ENCODE measurements at places on chromosomes 2 and 18.

DNA sequence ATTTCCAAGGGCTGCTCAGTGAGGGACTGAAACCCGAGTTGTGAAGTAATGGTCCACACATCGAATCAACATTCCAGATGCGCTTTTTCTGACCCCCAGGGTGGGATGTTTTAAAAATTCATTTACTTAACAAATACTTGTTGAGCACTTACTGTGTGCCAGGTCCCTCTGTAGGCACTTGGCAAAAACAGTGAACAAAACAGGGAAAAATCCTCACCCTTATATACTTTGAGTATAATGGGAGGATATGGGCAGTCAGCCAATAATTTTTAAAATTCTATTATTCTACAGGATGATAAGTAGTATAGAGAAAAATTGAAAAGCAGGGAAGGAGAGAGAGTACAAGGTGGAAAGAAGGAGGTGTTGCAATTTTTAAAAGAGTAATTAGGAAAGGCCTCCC lies 31.3 kb upstream of the AFTPH start:
- DNase-seq = no peak

GRCh38 chr2:205714058-205714776 lies 31.9 kb downstream of the NRP2 start:
- no peak for DNase-seq

GRCh38 chr2:241509155-241509784 lies 886 bp upstream of the STK25 start:
- DNase-seq = no peak

GRCh38 chr2:200471928-200472645 lies 37.8 kb downstream of the KCTD18 start:
- DNase-seq = no peak

GRCh38 chr2:83972128-83972527 lies 487.0 kb downstream of the SUCLG1 start:
- no peak for DNase-seq

GRCh38 chr2:118981632-118982031 lies 39.6 kb downstream of the MARCO start:
- no peak for DNase-seq

- DNase-seq = no peak
These were observed 141.9 kb downstream of the HAUS1 start for GRCh38 chr18:46246101-46246500.

GRCh38 chr2:241797441-241798080 lies 11.4 kb upstream of the NEU4 start:
- no peak for DNase-seq

GRCh38 chr2:201837824-201838431 lies 31.6 kb downstream of the CDK15 start:
- DNase-seq = no peak

DNA sequence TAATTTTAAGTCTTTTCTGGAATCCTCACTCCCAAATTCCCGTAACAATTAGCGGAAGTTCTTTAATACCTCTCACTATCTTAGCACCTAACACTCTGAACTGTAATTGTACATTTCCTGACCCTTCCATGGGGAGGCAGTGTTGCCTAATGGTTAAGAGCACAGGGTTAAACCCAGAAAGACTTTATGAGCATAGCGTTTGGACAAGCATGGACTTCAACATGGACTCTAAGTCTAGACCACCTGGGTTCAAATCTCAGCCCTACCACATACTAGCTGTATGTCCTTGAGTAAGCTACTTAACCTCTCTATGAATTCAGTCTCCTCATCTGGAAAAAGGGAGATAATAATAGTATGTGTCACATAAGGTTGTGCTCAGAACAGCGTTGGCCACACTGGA lies 13.0 kb downstream of the ANTXR1 start:
- no peak for DNase-seq

DNA sequence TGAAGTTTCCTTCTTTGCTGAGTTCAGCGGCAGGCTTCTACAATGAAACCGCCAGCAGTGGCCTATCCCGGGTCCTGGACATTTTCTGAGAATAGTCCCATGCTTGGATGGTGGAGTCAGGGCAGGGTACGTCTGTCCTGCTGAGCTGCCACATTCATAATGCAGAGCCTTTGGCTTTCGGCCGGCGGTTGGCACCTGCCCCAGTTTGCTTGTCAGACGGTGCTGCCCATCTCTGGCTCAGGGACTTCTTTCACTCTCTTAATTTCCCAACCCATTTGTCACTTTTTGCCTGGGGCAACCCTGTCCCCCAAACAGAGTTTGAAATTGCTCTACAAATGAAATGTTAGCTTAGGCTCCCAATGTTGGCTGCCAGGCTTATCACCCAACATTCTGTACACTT lies 57.2 kb downstream of the SOX11 start:
- DNase-seq = no peak

- DNase-seq = no peak
These were observed 16.0 kb upstream of the E2F6 start for GRCh38 chr2:11481789-11482472.

DNA sequence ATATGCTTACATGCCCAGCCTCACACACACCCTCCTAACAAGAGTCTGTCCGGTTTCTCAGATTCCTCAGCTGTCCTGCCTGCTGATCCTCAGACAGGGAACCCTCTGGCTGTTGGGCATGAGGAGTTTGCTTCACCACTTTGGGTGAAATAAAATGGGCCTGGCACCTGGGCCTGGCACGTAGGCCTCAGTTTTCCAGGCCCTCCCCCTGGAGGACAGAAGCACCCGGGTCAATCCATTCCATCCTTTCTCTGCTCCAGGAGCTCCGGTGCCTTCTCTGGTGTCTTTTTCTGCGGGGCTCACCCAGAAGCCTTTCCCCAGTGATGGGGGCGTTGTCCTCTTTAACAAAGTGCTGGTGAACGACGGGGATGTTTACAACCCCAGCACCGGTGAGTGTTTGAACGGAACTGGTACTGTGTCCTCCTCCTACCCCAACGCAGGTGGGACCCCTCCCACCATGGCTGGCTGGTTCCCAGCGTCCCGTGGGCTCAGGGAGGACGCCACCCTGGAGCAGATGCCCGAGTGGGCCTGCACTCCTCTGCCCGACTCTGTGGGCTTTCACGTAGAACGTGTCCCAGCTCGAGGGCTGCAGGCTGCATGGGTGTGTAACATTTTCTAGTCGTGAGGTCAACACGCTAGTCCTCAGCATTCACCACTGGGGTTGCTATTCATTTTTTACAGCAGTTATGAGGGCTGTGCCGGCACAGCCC lies 62.8 kb downstream of the EMILIN2 start:
- no peak for DNase-seq

DNA sequence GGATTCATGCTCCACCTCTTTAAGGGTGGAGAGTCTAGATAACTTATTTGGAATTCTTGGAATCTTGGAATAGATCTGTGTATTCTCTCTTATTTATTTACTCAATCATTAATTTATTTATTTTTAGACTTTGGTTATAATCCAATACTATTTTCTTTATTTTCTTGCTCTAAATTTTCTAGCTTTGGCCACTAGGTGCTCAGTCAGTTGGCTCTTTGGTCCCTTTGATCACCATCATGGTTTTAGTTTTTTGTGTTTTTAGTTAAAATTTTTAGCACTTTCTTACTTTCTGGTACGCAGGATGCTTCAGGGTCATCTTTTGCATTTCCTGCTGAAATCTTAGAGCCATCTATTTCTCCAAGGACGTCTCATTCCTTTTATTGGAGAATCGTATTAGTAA lies 5.2 kb upstream of the PLEK start:
- DNase-seq = no peak

DNA sequence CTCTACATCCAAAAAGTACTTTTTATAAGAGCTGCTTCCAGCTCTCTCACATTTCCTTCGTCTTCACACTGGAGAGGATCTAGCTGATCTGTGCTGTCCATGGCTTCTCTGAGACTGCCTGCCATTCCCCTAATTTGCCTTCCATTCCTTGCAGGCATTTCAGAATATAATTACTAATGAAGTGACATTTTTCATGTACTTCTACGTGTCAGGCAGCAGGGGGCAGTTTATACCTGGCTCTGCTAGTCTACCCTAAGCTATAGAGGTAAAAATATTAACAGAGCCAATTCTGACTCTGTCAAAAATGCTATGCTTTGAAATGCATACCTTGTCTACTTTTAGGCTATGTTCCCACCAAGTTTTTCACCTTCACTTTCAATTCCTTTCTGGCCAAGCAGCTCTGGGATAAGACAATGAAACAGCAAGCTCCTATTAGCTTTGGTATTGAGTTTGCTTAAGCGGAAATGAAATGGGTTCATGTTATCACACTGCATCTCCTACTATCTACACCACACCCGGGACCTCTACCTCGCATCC lies 81.9 kb downstream of the MEP1B start:
- peak; percentile 13 for DNase-seq

- DNase-seq = no peak
These were observed 19.1 kb downstream of the MTCL1 start for GRCh38 chr18:8724452-8724851.

GRCh38 chr18:9619990-9620389 lies 5.6 kb upstream of the PPP4R1 start:
- no peak for DNase-seq

DNA sequence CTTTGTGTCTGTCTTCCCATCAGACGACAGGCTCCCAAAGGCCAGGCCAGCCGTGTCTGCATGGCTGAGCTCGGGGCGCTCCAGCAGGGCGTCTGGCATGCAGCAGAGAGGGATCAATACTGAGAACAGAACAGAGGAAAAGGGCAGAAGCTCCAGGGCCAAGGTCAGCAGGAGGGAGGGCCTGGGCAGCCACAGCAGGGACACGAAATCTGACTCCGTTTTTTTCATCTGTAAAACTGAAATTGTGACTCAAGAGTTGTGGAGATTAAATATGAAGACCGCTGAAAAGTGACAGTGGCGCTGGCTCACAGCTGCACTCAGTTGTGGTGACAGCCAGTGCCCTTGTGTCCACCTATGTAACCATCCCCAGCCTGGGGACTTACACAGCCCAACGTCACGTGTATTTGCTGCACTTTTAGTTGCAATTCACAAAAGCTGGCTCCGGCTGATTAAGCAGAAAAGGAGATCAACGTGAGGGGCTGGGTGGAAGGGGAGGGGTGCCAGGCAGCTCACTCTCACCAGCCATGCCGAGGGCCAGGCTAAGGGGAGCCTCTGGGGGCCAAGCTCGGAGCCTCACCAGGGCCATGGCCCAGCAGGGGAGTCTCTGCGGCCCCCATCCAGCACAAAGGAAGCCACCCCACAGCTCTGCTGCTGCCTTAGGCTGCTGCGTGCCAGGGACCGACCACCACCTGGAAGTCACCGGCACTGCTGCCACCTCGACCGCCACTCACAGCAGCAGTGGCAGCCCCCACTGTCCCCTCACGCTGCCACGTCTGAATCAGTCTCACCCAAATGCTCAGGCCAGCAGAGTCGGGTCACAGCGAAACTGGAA lies 74.7 kb downstream of the EIPR1 start:
- no peak for DNase-seq

DNA sequence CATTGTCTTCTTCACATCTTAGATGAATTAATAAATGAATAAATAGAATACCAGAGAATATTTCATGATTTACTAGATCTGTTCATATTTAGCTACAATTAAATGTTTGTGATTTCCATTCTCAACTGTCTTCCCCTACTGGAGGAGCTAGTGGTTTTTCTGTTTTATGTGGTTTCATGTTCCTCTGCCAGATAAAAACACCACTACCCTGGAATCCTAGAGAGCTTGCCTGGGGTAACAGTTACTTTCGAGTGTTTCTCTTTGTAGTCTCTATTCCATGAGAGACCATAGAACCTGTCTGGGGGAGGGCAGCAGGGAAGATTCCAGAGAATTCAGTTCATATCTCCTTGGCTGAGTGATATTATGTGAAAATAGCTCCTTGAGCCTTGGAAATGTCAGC lies 349.2 kb downstream of the INSIG2 start:
- no peak for DNase-seq

- DNase-seq = no peak
These were observed 48.9 kb upstream of the HPCAL1 start for GRCh38 chr2:10253596-10254372.

DNA sequence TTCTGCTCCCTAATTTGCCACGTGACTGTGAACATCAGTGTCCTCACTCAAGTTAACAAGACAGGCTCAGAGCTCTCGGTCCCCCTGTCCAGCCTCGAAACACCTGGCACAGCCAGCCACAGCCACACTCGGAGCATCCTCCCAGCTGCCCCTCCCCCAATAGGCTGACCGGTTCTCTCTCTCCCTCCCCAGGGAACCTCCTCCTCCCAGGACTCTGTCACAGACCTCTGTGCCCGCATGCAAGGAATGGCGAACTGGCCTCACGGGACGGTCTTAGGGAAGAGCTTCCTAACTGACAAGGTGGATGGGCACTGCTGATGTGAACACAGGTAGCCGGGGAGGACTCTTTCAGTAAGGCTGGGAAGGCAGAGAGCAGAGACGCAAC lies 18.8 kb downstream of the CYP26B1 start:
- DNase-seq = no peak

DNA sequence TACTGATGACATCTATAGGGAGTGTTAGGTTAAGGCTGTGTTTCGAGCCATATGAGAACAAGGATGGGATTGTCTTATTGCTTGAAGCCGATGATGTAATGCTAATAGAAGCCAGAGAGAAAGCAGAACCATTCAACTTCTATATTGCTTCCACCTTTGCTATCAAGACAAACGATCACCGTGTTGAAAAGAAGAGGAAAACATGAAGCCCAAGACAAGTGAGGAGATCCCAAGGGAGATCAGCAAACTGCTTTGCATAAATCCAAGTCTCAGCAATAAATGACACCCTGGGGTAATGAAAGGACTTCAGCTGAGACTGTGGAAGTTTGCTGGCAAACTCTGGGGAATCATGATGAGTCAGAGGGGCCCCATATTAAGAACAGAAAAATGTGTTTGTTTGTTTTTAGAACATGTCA lies 206.2 kb downstream of the NCKAP5 start:
- peak; percentile 36 for DNase-seq

DNA sequence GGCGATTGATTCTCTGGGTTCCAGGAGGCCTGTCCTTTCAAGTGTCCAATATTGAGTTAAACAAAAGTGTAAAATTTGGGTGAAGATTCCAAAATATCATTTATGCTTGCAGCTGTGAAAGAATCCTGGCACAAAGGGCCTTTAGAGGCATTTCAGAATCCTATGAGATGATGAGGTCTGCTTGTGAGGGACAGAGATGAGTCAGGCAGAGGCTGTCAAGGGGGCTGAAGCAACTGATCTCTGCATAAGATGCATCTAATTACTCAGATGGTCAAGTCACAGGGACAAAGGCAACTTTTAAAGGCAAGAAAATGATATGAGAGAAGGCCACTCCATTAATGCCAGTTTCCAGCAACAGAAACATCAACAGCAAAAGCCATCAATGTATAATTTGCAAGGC lies 78.8 kb downstream of the FHOD3 start:
- DNase-seq = no peak

GRCh38 chr2:24208490-24208889 lies 33.6 kb downstream of the FAM228A start:
- DNase-seq = no peak

DNA sequence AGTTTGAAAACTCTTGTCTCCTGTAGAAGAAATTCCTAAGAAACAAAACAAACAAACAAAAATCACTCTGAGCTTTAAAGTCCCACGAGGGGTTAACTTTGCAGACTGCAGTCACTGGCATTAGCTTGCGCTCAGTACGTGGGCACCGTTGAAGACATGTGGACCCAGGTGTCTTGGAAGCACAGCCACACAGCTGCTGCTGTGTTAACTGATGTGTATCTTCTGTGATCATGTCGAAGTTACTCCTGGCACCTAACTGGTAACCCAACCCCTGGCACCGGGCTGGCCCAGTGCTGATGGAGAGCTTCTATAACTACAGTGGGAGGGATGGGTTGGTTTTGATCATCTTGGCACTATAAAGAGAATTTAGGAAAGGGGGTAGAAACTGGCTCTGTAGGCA lies 51.6 kb upstream of the FHL2 start:
- DNase-seq = no peak

Data from non-pigmented ciliary epithelial cell (primary cell).